Stimulated activated CD8-positive, alpha-beta memory T cell treated with anti-CD3 and anti-CD28 coated beads, Interleukin-15, amount 100 ng/mL, for 24 hours (primary cell): ENCODE measurements at places on chromosomes 1 and 21.

DNA sequence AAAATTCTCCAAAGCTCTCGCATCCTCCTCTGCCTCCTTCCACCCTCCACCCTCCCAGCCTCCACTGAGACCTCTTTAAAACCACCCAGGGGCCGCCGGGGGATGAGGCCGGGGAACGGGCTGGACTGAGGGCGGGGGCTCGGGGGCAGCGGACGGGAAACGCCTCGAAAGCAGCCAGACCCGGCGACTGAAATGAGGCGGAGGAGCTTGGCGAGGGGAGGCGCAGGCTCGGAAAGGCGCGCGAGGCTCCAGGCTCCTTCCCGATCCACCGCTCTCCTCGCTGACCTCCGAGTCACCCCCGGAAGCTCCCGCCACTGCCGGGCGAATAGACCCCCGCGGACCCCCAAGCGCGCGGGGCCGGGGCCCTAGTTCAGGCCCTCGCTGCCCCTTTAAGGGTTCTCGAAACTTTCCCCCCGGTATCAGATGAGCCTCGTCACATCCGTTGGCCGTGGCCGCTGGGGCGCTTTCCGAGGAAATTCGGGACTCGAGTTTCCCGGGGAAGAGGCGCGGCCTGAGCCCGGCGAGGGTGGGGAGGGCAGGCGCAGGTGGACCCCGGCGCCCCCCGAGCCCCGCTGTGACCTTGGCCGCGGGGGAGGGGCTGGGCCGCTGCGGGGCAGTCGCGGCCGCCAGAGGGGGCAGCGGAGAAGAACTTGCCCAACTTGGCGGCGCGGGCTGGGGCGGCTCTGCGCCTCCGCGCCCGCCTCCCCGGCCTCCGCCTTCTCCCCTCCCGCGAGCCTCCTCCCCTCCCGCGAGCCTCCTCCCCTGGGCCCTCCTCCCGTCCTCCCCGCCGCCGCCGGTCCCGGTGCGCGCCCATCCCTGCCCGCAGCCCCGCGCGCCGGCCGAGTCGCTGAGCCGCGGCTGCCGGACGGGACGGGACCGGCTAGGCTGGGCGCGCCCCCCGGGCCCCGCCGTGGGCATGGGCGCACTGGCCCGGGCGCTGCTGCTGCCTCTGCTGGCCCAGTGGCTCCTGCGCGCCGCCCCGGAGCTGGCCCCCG is at the start of gene BACE2:
Gene BACE2 (plus strand): TSS at position 813 of the 995 bp plus-strand sequence. CDS start 104 bp downstream, at position 917.
- no peak for DNase-seq

- DNase-seq = no peak
Observed at GRCh38 chr1:164613176-164613575, 54.2 kb downstream of the PBX1 start.

DNA sequence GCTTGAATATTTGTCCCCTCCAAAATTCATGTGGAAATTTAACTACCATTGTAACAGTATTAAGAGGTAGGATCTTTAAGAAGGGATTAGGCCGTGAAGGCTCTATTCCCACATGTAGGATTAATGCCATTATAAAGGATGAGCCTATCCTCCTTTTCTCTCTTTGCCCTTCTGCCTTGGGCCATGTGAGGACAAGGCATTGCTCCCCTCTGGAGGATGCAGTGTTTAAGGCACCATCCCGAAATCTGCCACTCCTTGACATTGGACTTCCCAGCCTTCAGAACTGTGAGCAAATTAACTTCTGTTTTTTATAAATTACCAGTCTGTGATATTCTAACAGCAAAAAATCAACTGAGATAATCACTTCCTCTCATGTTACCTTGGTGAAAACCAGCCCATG is 124.4 kb downstream of the TOMM20 start:
- DNase-seq = no peak

GRCh38 chr1:10613861-10614260 is 139.1 kb downstream of the PEX14 start:
- no peak for DNase-seq

DNA sequence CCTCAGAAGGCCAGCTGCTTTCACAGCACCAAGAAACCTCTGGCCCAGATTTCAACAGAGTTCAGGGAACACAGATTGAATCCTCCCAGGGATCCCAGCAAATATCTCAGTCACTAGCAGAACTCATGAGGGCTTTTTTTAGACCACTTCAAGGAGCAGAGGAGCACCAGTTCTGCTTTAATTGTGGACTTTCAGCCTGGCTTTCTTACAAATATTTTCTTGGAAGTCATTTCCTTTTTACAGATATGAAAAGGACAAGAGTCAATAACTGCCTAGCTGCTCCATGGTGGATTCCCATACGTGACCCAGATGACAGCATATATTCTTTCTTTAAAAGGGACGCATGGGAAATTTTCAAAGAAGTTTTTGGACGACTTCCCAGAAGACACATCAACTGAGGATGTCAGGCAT is 6.4 kb upstream of the LRRC8B start:
- DNase-seq = no peak

DNA sequence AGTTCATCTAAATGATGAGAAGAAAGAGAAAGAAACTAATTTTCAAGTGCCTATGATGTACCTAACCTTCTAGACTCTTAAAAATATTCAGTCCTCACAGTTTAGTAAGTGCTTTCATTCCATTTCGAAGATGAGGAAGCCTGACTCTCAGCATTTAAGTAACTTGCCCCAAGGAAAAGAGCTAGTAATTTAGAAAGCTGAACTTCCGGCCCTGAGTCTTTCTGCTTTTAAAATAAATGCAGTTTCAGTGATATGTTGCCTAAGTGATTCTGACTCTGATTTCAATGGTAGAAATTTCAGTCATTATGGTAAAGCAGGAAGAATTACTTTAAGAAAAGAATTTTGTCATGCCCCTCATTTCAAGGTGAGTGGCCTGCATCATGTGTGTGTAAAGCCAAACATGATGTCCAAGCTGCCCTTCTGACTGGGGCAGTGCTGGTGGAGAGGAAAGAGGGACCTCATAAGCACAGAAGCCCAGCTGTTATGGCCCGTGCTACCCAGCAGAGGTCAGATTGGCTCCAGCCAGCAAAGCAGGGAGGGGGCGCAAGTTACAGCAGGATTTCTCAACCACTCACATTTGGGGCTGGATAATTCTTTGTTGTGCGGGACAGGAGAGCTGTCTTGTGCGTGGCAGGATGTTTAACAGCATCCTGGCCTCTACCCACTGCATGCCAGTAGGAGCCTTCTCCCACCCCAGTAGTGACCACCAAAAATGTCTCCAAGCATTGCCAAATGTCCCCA is 10.7 kb downstream of the ATP1A4 start:
- DNase-seq = no peak

DNA sequence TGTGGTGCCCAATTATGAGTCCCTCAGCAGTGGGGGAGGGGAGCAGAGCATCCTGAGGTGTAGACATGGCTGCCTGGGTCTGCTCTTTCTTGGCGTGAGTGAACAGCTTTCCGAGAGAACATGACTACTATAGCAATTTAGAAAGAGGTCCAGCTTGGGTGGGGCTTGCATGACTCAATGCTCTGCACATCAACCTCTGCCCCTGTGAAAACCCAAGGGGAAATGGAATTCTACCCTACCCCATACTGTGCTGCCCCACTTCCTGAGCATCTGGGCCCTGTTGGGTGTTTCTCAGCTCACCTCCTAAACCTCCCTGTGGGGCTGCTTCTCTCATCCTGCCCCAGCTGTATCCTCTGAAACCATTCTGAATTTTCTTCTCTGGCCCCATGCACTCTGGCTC is 8.2 kb upstream of the AZIN2 start:
- no peak for DNase-seq

- DNase-seq = no peak
Observed at GRCh38 chr21:27406300-27407009, 439.6 kb upstream of the ADAMTS5 start.

DNA sequence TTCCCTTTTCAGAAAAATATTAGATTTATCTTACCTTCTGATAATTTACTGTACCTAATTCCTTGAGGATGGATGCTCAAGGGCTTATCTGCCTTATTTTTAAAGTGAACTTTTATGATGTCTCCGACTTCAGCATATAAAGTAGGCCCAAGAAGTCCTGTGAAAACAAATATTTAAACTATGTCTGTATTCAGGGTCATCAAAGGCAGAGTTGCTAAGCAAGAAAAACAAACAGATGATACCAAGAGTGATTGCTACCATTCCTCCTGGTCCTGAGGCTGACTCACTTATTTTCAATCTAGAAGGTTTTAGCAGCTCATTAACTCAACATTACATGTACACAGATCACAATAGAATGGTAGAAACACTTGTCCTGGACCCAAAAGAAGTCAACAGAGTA is 14.1 kb downstream of the F5 start:
- no peak for DNase-seq

DNA sequence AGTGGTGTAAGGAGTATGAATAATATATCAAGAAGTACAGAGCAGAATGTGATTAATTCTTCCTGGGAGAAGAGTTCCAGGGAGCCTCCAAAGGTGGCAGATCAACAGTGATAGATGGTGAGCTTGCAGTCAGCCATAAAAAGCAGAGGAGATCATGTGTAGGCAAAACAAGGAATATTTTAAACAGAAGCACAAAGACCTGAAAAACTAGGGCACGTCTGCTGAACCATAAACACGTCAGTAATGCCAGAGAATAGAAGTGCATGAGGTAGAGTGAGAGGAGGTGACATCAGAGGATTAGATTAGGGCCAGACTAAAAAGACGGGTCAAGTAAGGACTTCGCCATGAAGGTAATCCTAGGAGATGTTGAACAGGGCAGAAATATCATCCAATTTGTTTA is 151.8 kb downstream of the EIF4G3 start:
- no peak for DNase-seq

DNA sequence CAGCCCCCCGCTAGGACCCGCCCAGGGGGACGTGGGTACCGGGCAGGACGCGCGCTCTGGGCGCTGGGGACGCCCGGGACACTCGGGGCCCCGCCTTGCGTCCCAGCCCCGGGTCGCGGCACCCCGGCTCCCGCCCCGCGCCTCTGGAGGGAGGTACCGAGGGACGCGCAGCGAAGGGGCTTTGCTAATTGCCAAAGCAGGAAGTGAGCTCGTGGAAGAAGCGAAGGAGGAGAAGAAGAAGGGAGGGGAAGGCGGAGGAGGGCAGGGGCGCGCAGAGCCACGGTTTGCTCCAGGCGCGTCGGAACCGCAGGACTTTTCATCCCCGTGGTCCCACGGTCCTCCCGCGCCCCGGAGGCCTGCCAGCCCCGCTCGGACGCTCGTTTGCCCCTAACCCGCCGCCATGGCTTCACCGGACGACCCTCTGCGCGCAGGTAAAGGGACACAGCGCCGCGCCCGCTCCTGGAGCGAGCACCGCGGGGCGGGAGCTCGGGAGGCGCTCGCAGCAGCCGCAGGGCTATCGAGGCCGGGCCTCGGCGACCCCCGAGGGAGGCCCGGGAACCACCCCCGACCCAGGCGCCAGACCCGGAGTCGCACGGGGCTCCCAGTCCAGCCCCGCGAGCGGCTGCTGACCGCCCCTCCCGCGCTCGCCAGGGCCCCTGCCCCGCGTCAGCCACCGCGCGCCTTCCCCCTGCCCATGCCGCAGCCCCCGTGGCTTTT is 1.3 kb downstream of the EDARADD start:
- DNase-seq = no peak

GRCh38 chr1:78651241-78651640 is 1.6 kb downstream of the IFI44 start:
- DNase-seq = no peak

DNA sequence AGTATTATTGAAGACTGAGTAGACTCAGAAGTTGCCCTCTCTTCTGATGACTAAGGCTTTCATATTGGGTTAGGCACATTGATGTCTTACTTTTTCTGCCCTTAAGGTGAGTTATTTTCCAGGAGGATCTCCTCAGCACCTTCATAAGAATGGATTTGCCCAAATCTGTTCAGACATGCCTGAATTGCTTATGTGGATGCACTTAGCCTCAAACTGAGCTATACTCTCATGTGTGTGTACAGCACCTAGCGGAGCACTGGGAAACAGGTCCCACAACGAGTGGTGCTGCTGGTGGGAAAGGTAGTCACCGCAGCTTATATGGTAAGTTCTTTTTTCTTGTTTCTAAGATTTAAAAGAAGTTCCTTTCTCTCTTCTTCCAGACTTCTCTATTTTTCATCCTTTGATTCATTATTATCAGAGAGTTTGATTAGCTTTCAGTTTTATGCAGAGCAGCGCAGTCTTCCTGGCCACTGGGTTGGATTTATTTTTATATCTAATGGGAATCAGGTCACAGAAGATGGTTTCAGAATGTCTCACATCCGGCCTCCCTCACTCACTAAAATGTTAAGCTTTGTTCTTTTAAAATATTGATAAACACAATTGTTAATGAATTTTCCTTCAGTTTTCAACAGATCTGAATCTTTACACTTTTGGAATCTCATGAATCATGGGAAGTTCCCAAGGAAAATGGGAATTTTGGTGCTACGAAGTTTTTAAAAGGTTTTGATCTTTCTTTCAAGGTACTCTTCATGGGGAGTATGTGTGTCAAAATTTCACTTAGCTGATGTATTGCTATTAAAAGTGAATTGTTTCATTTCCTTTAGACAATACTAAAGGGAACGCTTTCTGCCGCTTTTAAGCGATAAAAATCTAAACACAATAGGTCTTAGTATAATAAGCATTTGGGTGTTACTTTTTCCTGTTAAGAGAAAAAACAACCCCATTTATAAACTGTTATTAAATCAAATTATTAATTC is 58.5 kb downstream of the EXTL2 start:
- DNase-seq = no peak

DNA sequence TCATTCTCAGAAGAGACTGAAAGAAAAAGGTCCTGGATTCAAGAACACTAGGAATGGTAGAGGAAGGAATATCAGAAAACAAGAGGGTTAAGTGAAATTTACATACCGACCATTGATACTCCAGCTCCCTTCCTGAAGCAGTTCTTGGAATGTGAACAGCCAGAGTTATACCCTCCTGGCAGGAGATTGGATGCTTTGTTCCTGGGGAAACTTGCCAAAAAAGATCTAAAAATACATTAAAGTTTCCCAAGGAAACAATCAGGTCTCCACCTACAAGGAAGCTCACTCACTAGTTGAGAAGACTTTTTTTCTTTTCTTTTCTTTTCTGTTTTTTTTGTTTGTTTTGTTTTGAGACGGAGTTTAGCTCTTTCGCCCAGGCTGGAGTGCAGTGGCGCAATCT is 91.1 kb downstream of the HLX start:
- DNase-seq = no peak

DNA sequence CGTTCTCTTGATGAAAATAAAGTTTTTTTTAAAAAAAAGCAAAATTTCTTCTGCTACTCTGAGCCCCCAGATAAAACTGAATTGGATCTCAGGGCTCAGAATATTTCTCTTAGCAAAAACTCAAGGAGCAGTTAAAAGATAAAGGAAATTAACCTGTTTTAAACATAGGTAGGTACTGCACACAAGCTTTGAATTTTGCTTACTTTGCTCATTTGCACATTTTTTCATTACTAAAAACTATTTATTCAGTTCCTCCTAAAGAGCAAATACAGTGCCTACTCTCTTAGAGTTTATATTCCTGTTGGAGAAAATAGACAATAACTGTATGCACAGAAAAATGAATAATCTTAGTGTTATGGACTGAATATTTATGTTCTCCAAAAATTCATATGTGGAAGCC is 13.0 kb upstream of the TNFSF4 start:
- no peak for DNase-seq
